ENCODE measurements at places on chromosomes 12 and 14.

DNA sequence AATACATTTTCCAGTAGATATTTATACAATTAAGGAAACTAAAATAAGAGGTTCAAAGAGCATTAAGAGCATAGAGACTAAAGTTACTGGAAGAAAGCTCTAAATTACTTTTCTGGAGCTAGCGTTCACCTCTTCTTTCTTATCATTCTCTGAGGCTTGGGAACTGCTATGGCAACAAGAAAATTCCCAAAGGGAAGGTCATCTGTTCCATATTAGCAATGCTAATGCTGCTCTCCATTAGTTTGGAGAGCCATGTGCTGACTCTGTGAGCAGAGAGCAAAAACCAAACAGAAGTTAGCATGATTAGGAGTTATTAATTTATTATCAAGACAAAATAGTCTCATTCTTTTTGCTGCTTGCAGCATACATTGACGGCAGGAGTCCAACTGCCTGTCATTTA lies 143.1 kb upstream of the SLC16A7 start:
- peak; percentile 70 for DNase-seq

- DNase-seq, result no peak
These were observed 137.7 kb upstream of the SYT1 start for GRCh38 chr12:78726854-78727253.

- no peak for DNase-seq
These were observed 95.9 kb downstream of the SLC35F4 start for GRCh38 chr14:57769863-57770523.

DNA sequence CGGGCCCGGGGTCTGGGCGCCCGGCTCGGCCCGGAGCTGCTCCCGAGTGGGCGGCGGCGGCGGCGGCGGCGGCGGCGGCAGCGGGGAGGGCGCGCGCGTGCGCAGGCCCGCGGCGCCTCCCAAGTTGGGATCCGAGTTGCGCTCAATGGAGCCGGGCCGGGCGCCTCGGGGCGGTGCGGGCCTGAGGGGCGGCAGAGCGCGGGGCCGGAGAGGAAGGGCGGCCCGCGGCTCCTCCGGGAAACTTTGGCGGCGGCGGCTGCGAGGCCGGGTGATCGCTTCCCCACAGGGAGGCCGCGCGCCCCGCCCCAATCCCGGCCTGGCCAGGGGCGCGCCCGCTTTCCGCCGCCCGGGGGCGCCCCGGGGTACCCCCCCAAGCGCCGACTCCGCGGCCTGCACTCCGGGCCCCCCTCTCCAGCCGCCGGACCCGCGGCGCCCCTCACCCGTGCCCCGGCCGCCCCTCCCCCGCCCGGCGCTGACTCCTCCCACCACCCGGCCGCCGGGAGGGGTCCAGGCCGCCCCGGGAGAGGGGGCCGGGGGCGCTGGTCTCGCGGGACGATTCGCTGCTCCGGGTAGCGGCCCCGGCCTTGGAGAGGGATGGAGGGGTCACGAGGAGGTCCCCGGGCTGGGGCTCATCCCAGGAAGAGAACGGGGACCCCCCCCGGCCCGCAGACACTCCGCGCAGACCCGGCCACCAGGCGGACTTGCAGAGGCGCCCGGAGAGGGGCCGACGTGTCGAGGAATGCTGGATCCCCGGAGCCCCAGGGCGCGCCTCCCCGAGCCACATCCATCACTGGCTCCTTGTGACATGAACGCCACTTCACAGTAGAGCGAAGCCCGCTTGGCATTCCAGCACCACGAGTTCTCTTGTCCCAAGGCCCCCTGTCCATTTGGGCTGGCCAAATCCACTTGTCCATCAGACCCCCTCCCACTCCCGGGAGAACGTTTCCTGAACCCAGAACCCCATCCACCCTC lies at the start of gene RILPL1:
RILPL1 (minus strand) TSS at position 48 of the 972 bp plus-strand sequence. CDS start 237 bp downstream, outside the sequence.
- DNase-seq, result peak; percentile 80

- DNase-seq, result peak; percentile 25
These were observed 183.6 kb upstream of the G2E3 start for GRCh38 chr14:30375296-30375892.

DNA sequence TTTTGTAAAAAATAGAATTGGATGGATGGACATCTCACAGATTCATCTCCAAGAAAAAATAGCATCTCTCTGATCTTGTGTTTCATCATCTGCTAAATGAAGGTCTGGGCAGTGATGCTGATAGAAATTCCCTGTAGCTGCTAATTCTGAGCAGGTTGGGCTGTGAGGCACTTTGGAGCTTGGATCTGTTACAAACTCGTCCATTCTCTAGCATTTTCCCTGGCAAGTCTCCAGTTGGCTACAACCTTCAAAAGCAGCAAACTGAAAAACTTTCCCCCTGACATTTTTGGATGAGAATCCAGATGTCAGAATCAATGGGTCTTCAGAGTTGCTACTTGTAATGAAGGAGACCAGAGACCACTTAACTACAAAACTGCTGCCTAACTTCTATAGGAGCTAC lies 72.7 kb downstream of the TPH2 start:
- no peak for DNase-seq

GRCh38 chr14:35368139-35368460 lies 36.4 kb downstream of the NFKBIA start:
- DNase-seq, result no peak

DNA sequence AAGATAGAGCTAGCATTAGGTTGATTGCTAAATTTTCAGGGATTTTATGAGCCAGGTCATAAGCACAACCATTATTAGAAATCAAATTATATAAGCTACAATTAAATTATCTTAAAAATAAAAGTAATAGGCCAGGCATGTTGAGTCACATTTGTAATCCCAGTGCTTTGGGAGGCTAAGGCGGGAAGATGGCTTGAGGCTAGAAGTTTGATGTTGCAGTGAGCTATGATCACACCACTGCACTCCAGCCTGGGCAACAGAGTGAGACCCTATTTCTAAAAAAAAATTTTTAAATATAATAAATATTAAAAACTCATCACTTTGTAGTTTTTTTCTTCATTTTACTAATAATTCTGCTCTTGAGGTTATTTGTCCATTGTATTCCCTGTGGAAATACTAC lies 1.9 kb upstream of the LIMA1 start:
- no peak for DNase-seq

DNA sequence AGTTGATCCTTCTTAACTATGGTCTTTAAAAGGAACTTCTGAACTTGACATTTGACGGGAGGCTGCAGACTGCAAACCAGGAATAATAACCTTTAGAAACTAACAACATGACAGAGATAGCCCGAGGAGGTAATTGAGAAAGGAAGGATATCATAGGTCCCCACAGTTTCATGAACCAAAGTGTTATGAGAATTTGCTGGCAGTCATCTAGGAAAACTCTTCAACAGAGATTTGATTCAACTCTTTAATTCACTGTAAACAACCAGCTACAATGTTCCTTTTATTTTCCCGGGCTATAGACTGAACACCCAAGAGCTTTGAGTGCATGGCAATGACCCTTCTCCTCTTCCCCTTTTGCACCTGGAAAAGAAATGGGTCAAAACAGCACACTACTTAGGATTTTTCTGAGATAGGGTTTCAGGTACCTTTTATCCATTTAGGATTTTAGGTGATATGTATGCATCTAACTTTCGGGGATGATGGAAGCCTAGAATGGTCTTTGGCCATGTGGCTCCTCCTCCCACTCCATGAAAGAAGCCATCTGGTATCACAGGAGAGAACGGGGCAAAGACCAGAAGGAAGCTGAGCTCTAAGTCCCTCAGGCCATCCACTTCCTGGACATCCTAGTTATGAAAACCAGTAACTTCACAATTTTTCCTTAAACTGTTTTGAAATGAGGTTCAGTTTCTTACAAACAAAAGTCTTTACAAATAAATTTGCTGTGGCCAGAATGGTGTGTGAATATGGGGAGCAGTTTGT lies 23.0 kb downstream of the GLT8D2 start:
- no peak for DNase-seq

- DNase-seq, result no peak
These were observed 22.9 kb downstream of the ANKRD9 start for GRCh38 chr14:102486513-102487203.

DNA sequence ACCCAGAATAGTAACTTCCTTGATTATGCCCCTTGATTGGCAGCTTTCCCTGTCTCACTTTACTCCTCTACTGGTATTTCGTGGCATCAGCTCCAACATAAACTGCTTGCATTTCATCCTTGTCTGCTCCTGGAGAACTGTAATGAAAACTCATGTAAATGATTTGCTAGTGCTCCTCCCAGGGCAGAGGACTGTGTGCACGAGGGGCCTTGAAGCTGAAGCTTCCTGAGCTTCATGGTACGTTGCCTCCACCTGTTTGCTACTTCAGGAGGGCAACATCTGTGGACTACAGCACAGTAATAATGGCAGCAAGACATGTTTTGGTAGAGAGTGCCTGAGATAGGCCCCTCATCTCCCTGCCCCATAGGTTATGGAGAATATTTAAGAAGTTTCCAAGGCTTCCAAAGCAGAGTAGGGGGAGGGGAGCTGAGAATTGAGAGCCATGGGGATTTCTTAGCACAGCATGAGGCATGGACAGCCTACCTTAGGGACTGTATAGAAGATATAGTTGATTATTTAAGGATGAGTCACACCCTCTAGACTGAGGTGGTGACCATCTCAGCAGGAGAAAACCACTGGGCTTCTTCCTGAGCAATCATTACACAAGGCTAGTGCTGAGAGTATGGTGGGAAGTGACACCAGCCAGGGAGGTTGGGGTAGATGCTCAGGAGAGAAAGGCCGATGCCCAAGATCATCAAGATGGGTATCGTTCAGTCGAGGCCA lies 29.5 kb downstream of the CCDC198 start:
- DNase-seq, result no peak

DNA sequence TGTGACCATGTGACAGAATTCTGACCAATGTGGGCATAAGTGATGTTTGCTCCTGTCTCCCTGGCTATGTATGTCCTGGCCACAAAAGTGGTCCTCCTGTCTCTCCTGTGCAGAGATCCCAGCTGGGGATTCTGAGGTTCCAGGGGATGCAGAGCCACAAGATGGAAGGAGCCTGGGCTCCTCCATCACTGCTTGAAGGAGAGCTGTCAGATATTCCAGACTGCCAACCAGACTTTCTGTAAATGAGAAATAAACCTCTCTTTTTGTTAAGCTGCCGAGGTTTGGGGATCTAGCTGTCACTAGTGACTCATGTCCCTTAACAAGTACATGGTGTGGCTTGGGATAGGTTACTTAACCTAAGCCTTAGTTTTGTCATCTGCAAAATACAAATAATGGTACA lies 21.9 kb downstream of the BDKRB1 start:
- no peak for DNase-seq

- no peak for DNase-seq
These were observed 110.4 kb upstream of the RFLNA start for GRCh38 chr12:124184456-124184855.

- DNase-seq, result peak; percentile 64
These were observed 2.5 kb upstream of the CFAP251 start for GRCh38 chr12:121915841-121916321.

DNA sequence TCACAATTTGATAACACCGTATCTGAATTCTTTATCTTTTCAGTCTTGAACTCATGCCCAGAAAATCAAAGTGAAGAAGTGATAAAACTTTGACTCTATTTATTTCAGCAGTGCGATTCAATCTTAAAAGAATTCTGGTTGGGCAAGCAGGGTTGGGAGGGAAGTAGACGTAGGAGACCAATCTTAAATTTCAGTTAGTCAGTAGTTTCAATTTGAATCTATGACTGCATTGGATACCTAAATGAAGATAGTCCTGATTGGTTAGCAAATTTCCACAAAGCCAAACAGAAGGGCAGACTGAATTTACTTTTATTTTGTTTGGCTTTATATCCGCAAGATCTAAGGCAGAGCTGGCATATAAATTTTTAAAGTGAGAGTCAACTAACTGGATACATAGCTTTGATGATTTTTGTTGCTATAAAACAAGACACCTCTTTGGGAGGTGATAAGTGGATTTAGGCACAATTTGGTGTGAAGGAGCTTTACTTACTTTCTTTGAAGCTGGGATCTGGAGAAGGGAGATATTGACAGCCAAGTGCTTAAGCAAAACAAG lies 2.6 kb downstream of the ACSS3 start:
- peak; percentile 64 for DNase-seq

All from foreskin fibroblast (primary cell).